ELR (cell line): ENCODE measurements at places on chromosomes 3 and 15.
A peak's percentile ranks its signal among the peaks of the same experiment; 100 is the strongest.

DNA sequence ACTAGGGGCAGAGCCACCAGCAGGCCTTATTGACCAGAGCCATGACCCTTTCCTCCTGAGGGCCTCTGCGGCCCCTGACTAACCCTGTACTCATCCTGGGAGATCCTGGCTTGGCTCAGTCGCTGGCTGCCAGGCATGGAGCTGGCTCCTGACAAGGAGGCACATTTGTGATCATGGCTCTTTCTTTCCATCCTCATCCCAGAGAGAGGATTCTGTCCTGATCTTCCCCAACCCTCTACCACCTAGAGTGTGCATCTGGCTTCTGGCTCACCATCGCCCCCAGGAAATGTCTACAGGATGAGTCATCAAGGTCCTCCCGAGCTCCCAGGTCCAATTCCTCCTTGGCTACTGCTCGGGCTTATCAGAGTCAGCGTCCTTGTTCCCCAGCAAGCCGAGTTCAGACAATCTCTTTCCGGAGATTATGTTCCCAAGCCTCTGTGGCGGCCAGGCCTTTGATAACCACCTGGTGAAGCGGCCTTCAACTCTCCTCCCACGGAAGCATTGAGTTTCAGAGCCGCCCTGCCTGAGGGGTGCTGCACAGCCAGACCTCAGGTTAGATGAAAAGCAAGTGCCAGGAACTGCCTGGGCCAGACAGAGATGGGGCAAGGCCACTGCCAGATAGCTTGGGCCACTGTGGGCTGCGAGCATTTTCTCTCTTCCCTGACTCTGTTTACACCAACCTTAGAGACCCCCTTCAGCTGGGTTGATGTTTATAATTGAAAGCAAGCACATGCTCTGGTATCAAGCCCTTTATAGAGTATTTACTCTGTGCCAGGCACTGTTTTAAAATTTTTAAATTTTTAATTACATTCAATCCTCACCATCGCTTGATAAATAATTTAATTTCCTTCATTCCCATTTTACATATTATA lies 44.3 kb upstream of the MRPS22 start:
- peak; percentile 95 for DNase-seq

DNA sequence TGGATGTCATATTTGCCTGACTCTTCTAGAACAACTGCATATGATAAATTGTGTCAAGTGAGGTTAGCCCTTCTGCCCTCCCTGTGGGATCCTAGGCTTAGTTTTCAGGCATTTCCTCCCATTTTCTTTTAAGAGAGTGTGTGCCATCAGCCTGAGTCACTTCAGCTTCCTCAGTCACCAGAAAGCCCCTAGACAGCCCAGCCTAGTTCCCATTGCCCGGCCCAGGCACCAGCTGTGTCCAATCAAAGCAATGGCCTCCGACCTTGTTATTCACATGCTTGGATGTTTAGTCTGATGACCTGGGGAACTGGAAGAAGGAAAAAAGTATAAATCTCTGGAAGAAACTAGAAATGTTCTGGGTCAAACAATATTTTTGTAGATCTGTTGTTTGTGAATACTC lies 221.9 kb upstream of the LRIG1 start:
- peak; percentile 82 for DNase-seq

- peak; percentile 46 for DNase-seq
These were observed 417.4 kb upstream of the NAALADL2 start for GRCh38 chr3:174441588-174442301.

- DNase-seq = no peak
These were observed 219.5 kb downstream of the EPHB1 start for GRCh38 chr3:135014566-135014965.

GRCh38 chr3:33865133-33865532 lies 66.7 kb downstream of the PDCD6IP start:
- DNase-seq = no peak

- DNase-seq = no peak
These were observed 1.1 kb upstream of the DENND4A start for GRCh38 chr15:65792988-65793817.

- DNase-seq = no peak
These were observed 22.4 kb downstream of the LZTFL1 start for GRCh38 chr3:45819543-45819942.

DNA sequence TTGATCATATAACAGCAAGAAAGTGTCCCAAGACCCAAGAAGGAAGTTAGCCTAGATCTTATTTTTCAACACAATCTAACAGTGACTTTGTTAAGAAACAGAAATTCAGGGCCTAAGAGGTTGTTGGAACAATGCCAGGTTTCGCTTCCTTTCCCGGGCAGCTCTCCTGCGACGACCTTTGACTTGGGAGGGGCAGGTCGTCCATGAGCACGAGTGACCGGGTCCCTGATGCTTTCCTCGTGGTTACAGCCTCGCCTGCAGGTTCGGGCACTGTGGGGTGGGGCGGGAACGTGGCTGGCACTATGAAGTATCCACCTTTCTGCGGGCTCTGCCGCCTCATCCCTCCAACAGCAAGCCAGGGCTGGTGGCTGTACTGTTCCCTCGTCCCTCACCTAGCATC lies 90.1 kb upstream of the RGMA start:
- peak; percentile 2 for DNase-seq

DNA sequence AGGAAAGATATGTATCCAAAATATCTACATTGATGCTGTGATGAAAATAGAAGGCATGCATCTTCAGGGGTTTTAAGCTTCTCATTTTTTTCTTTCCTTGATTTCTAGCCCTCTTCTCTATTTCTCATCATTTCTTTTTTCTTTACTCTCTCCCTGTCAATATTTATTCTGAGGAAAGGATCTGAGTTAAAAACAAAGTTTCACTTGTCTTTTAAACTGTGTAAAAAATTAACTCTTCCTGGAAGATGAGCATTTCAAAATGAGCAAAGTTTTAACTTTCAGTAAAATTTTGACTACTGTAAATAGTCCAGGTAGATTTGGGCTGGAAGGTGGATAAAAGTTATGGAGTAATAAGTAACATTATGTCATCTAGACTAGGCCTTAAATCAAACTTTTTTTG lies 500.2 kb upstream of the GBE1 start:
- DNase-seq = no peak

- no peak for DNase-seq
These were observed 131.8 kb downstream of the ADAMTS9 start for GRCh38 chr3:64556046-64556445.

DNA sequence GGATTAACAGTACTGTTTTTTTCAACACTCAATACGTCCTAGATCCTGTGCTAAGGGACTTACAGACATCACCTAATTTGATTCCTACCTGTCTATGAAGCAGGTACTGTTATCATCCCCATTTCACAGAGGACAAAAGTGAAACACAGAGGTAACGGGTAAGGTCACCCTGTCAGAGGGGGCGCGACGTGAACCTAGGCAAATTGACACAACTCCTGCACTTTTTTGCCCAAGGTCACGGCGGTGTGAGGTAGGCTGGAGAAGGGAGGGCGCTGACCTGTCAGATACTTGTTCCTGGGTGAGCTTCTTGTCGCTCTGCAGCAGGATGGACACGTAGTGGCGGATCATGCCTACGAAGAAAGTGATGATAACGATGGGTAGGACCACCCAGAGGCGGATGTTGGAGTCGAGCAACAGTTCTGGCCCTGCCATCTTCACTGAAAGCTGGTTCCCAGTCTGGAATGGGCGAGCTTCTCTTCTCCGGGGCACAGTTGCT lies 363 bp downstream of the EMC3 start:
- DNase-seq = no peak

GRCh38 chr3:12425850-12426579 lies 58.3 kb upstream of the TSEN2 start:
- DNase-seq = no peak

GRCh38 chr3:136957751-136958288 lies at the start of gene IL20RB:
Gene IL20RB (plus strand): TSS chr3:136957983. CDS start chr3:136958114, 131 bp downstream.
- DNase-seq = peak; percentile 55

DNA sequence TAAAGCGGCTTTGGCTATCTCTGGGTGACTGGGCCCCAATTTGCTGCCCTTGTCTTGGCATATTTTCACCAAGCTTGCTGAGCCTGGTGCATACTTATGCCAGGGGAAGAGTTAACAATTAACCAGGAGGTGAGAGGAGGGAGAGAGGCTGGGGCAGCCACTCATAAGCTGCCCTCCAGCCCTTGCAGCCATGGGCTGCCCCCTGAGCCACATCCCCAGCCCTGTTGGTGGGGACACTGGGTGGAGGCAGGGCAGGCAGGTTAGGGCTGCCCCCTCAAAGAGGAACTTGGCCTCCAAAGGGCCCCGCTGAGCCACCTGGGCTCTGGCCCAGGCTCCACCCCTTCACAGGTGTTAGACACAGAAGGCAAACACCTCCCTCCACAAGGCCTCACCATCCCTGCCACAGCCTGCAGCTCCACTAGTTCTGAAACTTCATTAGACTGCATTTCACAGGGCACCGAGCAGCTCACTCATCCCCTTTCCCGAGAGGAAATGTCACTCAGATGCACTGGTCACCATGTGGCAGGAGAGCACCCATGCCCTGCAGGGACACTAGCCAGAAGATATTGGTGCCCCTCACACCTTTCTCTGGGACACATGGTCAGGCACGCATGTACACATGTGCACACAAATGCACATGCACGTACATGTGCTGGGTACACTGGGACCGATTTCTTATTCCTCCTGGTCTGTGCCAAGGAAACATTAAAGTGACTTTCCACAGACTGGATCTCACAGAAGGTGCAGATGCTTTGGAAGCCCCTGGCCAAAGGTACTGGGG lies 20.2 kb downstream of the AMOTL2 start:
- DNase-seq = peak; percentile 48

GRCh38 chr3:57942388-57942787 lies 65.8 kb upstream of the FLNB start:
- no peak for DNase-seq

DNA sequence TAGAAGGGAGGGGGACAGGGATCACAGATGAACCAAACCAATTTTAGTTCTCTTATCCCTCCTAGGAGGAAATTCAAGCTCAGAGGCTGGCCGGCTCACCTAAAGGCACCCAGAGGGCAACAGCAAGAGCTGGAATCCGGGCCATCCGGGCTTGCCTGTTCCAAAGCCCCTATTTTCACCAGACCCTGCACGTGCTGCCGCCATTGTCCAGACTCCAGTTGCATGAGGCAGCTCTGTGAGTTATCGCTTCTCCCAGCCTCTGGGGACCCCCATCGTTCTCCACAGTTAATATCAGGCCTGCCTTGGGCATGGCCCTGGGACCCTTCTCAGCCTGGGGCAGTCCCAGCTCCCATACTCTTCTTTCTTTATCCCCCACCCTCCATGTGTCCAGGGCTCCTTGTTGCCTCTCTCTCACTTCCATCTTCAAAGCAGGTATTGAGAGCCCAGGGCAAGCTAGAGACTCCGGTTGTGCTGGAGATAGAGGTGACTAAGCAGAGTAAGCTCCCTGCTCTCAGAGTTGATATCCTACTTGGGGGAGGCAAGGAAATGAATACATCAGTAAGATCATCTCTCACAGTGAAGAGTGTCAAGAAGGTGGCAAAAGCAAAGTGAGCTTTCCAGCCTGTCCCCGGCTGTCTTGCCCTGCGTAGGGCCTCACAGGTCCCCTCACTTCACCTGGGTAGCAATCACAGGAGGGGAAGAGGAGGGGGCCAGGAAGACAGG lies 322.8 kb downstream of the UACA start:
- no peak for DNase-seq

- DNase-seq = no peak
These were observed 846.3 kb upstream of the ARPP21 start for GRCh38 chr3:34793057-34793456.

DNA sequence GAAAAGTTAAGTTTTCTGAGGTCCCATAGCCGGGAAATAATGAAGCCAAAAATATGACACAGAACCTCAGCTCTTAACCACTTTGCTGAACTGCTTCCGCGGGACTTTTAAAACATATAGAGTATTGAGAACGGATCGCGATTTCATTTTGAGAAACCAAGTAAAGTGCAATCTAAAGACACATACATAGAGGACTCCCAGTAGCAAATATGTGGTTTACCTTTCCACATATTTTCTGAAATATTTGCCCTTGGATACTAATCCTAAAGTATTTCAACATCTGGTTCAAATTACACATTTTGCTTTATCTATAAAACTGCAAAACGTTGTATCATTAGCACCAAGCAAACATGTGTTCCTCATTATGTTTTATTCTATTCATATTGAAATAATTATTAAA lies 776.5 kb downstream of the ROBO2 start:
- DNase-seq = no peak

DNA sequence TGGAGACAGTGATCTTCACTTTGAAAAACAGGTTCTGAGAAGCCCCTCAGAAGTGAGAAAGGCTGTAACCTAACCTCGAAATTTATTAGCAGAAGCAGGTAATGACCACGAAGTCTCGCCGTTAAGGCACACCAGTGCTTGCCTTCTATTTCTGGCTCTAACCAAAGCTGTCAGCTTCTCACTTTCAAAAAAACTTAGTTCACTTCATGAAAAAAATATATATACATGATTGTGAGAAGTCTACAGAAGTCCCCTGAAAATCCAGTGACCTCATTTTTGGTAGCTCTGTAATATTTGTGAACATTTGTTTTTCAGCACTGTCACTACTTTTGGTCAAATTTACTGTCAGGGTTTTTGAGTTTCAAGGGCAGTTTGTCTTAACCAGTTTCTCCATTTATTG lies 19.1 kb upstream of the AKAP13 start:
- DNase-seq = no peak

- DNase-seq = no peak
These were observed 229.2 kb downstream of the ZNF621 start for GRCh38 chr3:40753951-40754350.

- no peak for DNase-seq
These were observed 27.7 kb upstream of the SIAH2 start for GRCh38 chr3:150790629-150791028.

- peak; percentile 67 for DNase-seq
These were observed 130.1 kb upstream of the PRICKLE2 start for GRCh38 chr3:64355401-64355807.

GRCh38 chr3:135082706-135083105 lies 287.6 kb downstream of the EPHB1 start:
- DNase-seq = no peak

DNA sequence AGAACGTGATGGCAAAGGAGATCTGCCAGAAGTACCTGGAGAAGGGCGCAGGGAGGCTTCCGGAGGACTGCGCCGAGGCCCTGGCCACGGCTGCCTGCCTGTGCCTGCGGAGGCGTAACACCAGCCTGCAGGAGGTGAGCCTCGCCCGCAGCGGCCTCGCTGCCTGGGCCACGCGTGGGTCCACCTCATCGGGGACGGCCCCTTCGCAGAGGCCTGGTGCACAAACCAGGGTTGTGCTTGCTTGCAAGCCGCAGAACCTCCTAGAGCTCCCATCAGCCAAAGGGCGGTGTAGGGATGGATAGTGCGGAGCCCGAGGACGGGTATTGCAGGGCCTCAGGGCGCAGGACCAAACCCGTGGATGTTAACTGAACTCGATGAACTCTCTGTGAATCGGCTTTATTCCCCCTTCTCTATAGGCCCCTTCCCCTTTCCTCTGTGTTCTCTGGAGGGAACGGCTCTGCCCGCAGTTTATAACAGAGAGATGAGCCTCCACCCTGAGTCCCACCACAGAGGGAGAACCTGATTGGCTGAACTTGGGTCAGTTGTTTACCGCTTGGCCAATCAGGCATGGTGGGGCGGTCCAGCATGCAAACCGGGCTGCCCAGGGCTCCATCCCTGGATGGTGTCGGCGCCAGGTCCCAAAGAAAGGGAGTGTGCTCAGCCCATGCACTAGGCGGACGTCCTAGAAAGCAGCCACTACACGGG lies 13.6 kb upstream of the TATDN2 start:
- no peak for DNase-seq
